H1 (cell line): ENCODE measurements at places on chromosomes 12 and 14. TPM values are rescaled to one million over a fixed set of nuclear protein-coding genes. Genes with fewer than 3 reads are reported as not detected.

The CCDC197 gene
- total RNA-seq: not detected in 2 replicates

The LRRK2 gene
- 0.13 and 0.19 TPM in 2 replicates for total RNA-seq

DNA sequence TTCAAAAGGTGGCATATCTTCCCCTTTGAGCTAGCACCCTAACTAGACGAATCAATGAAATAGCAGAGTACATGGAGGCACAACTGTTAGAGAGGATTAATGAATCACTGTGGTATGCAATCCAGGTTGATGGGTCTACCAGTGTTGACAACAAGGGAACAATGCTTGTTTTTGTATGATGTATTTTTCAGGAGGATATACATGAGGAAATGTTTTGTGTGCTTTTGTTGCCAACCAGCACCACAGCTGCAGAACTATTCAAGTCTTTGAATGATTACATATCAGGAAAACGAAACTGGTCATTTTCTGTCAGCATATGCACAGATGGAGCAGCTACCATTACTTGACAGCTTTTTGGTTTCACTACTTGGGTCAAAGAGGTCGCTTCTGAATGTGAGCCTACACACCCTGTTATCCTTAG, 142.6 kb downstream of the GPHN start:
- no peaks in the 10 kb centered on the region for H3K36me3 ChIP-seq
- H3K27me3 ChIP-seq: no peaks in the 10 kb centered on the region
- H3K4me3 ChIP-seq: no peak overlapping the region
- no peak overlapping the region for H3K27ac ChIP-seq

GRCh38 chr12:64304571-64304970, 82.5 kb upstream of the KICS2 start:
- H3K4me3 ChIP-seq: no peak overlapping the region
- H3K27me3 ChIP-seq: no peaks in the 10 kb centered on the region
- H3K27ac ChIP-seq: no peak overlapping the region
- H3K4me1 ChIP-seq: no peaks in the 10 kb centered on the region

The NCAPD2 gene
- 129 and 132 TPM in 2 replicates for total RNA-seq

The CIT gene
- total RNA-seq: 50.1 and 60.9 TPM in 2 replicates

GRCh38 chr12:22318108-22318737, 16.3 kb downstream of the ST8SIA1 start:
- H3K27ac ChIP-seq: no peak overlapping the region
- H3K4me3 ChIP-seq: no peak overlapping the region
- peaks cover 2% of the 10 kb centered on the region; the same call in 1 of the 2 replicates for H3K4me1 ChIP-seq
- DNase-seq: no peak

- H3K27ac ChIP-seq: no peak overlapping the region
- no peaks in the 10 kb centered on the region for H3K27me3 ChIP-seq
- H3K4me1 ChIP-seq: no peaks in the 10 kb centered on the region
- peak; percentile 23 for DNase-seq
Measured at GRCh38 chr14:55085060-55085660, 33.7 kb downstream of the MAPK1IP1L start.

DNA sequence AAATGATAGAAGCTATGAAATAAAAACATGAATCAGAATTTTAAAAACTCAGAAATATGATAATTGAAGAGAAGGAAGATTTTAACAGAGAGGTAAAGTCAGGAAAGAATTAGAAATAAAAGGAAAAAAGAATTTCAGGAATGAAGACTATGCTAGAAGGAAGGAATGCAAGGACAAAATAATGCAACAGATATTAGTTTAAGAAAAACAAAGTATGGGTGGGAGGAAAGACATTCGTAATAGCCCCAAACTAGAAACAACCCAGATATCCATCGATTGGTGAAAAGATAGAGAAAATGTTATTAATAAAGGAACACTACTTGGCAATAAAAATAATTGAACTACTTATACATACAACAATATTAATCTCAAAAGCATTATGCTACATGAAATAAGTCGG, 129.6 kb downstream of the AKAP6 start:
- H3K4me3 ChIP-seq: no peak overlapping the region
- DNase-seq: no peak
- no peaks in the 10 kb centered on the region for H3K36me3 ChIP-seq
- H3K27ac ChIP-seq: no peak overlapping the region
- no peaks in the 10 kb centered on the region for H3K27me3 ChIP-seq

- no peaks in the 10 kb centered on the region; the same call in 1 of the 2 replicates for H3K36me3 ChIP-seq
- no peak overlapping the region for H3K4me3 ChIP-seq
- H3K27ac ChIP-seq: no peak overlapping the region
Measured at GRCh38 chr12:124538194-124539082, 29.0 kb downstream of the NCOR2 start.

The SLC16A7 gene
- 2.9 and 4.3 TPM in 2 replicates for total RNA-seq

- no peak overlapping the region for H3K27ac ChIP-seq
- no peaks in the 10 kb centered on the region for H3K27me3 ChIP-seq
- DNase-seq: no peak
- H3K36me3 ChIP-seq: no peaks in the 10 kb centered on the region
Measured at GRCh38 chr12:124751654-124752355, 111.9 kb downstream of the SCARB1 start.

DNA sequence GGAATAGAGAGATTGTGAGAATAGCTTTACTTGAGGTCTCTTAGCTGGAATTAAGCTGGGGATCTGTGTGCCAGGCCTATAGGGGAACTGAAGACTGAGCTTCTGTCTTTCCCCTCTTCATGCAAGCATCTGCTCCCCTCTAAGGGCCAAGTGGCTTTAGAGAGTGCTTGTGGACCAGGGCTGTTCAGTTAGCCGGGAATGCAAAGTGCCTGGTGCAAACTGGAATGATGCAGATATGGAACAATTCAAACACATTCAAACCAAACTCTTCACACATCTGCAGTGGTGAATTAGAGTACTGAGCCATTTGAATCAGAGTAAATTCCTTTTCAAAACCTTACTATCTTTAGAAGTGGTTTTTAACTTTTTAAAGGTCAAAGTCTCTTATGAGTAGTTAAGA, 99.0 kb downstream of the LIN7A start:
- no peaks in the 10 kb centered on the region for H3K4me1 ChIP-seq
- no peak for DNase-seq
- H3K27ac ChIP-seq: no peak overlapping the region
- H3K36me3 ChIP-seq: no peaks in the 10 kb centered on the region
- H3K27me3 ChIP-seq: no peaks in the 10 kb centered on the region
- no peak overlapping the region for H3K4me3 ChIP-seq

The LALBA gene
- not detected in 2 replicates for total RNA-seq

The LAG3 gene
- 2.8 and 3.1 TPM in 2 replicates for total RNA-seq

- H3K36me3 ChIP-seq: no peaks in the 10 kb centered on the region
- no peaks in the 10 kb centered on the region for H3K4me1 ChIP-seq
- DNase-seq: no peak
- H3K27me3 ChIP-seq: no peaks in the 10 kb centered on the region
- no peak overlapping the region for H3K27ac ChIP-seq
Measured at GRCh38 chr12:70557583-70558191, 79.5 kb downstream of the PTPRB start.

DNA sequence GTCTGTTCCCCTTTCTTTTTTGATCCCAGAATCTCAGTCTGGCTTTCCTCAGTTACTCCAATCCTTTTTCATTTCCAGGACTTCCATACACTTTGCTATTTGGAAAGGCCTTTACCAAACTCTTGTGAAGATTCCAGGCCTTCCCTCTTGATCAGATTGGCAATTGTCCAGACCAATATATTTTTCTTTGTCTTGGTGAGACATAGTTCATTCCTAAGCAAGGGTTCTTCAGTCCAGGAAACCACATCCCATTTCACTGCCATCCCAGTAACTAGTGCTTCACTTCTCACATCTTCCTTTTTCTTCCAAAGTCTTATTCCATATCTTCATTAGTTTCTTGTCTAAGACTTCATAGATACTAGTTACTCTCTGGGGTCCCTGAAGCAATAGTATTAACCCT, 2.1 kb upstream of the PTPRQ start:
- no peaks in the 10 kb centered on the region for H3K36me3 ChIP-seq
- no peaks in the 10 kb centered on the region for H3K27me3 ChIP-seq
- H3K4me3 ChIP-seq: no peak overlapping the region

The KRT5 gene
- not detected in 2 replicates for total RNA-seq

DNA sequence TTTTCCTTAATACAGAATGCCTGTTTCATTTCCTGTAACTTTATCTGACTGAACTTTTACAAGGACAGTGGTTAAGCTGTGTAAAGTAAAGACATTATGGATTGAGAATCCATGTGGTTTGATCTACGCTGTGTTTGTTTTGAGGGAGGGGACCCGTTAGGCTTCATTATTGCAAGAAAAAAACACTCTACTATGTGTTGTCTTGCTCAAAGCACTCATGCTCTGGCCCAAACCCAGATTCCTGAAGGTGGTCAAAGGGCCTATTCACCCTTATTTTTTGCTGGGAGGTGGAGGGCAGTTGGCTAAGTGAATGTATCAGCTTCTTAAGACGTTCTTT, 11.9 kb downstream of the RNF10 start:
- H3K27me3 ChIP-seq: no peaks in the 10 kb centered on the region
- peaks cover 13% of the 10 kb centered on the region; the same call in 1 of the 2 replicates for H3K36me3 ChIP-seq
- H3K4me1 ChIP-seq: no peaks in the 10 kb centered on the region
- DNase-seq: no peak

The NPFF gene
- 0.80 TPM in 1 of 2 replicates, not detected in the other for total RNA-seq

DNA sequence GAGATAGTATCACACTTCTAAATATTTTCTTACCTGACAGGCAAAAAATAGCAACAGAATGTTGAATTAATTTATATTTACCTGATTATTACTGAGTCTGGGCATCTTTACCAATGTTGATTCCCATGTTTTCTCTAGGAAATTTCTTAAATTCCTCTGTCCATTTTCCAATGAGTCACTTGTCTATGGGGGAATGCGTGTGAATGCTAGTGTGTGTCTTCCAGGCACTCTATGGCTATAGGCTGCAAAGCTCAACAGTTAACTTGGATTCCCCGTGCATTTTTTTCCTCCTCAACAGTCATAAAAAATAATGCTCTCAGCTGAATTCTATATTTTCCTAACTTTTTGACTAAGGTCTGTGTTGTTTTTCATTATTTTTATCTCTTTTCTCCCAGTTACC, 1385.8 kb upstream of the FLRT2 start:
- no peaks in the 10 kb centered on the region for H3K36me3 ChIP-seq
- no peak for DNase-seq
- no peaks in the 10 kb centered on the region for H3K27me3 ChIP-seq
- no peak overlapping the region for H3K27ac ChIP-seq

DNA sequence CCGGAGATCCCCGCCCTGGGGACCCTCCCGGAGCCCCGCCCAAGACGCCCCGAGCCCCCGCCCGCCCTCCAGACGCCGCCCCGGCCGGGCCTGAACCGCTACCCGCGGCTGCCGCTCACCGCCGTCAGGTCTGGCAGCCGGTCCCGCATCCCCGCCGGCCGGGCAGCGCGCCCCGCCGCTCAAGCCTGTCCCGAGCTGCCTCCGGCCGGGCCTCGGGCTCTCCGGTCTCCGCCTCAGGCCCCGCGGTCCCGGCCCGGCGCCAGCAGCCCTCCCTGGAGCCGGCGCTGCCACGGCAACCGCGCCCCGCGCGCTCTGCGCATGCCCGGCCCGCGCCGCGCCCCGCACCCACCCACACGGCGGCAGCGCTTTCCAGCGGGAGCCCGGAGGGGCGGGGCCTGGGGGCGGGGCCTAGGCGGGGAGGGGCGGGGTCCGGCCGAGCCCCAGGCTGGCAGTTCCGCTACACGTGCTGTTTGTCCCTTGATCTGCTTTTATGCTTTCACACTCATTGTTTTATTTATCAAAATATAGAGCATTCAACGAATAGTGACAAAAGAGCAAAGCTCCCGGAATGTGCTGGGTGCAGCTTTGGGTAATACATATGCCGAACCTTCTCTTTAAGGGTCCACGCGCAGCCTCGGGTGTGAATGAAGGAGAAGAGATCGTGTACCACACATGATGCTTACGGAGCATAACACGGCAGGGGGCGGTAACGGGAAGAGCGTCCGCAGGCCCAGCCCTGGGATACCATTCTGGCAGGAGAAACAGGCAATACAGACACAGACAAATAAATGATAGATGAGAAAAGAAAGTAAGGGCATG, at the start of gene STX2:
Gene STX2 (minus strand): TSS at position 300 of the 819 bp plus-strand sequence. CDS start 151 bp downstream, at position 149.
- H3K27me3 ChIP-seq: peaks cover 7% of the 10 kb centered on the region
- no peak for DNase-seq
- no peaks in the 10 kb centered on the region; the same call in 1 of the 2 replicates for H3K36me3 ChIP-seq
- H3K4me3 ChIP-seq: peak within 1 kb of the TSS; percentile 58
- peaks cover 12% of the 10 kb centered on the region for H3K4me1 ChIP-seq

The KCNH3 gene
- 0.24 and 0.36 TPM in 2 replicates for total RNA-seq

DNA sequence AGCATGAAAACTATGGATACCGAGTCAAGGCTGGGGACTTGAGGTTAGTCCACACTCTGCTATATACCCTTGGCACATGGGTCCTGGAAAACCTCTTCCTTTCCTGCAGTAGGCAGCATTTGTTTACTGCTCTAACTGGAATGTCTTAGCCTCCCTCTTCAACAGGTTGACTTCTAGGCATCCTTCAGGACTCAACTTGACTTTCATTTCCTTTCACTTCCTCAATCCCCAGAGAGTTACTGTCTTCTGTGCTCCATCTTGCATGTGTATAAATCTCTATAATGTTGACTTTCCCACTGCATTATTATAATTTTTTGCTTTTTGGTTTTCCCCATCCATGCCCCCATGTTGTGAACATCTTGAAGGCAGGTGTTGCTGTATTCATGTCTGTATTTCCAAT, 107.9 kb downstream of the VRK1 start:
- no peaks in the 10 kb centered on the region for H3K36me3 ChIP-seq
- no peak overlapping the region for H3K4me3 ChIP-seq
- H3K4me1 ChIP-seq: peaks cover 4% of the 10 kb centered on the region; the same call in 1 of the 2 replicates
- DNase-seq: no peak
- no peak overlapping the region for H3K27ac ChIP-seq

DNA sequence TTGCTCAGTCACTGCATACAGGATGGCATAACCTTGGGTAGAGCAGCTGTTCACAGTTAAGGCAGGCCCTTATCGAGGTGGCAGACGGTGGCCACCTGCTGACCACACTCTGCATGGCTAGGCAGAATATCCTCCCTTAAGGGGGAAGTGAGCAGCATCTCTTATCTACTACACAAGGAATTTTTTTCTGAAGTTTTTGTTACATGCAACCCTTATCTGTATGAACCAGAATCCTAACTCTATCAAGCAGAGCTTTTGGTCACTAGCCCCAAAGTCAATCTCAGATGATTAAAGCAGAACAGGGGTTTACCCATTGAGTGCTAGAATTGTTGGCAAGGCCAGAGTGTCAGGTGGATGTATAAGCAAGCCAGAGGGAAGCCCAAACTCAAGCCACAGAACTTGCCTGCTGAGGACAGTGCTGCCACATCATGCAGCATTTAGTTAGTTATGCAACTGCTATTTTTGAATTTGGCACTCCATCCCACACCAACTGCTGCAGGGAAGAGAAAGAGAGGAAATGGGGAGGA, 192.8 kb downstream of the TBX5 start:
- peaks cover 1% of the 10 kb centered on the region for H3K27me3 ChIP-seq
- H3K4me1 ChIP-seq: no peaks in the 10 kb centered on the region
- no peak overlapping the region for H3K27ac ChIP-seq
- DNase-seq: no peak
- no peak overlapping the region for H3K4me3 ChIP-seq

DNA sequence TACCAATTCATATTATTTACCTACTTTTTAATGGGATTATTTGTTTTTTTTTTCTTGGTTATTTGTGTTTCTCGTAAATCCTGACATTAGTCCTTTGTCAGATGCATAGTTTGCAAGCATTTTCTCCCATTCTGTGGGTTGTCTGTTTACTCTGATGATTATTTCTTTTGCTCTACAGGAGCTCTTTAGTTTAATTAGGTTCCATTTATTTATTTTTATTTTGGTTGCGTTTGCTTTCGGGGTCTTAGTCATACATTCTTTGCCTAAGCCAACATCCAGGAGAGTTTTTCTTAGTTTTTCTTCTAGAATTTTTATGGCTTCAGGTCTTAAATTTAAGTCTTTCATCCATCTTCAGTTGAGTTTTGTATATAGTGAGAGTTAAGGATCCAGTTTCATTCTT, 289.9 kb downstream of the AKAP6 start:
- H3K36me3 ChIP-seq: no peaks in the 10 kb centered on the region
- H3K4me3 ChIP-seq: no peak overlapping the region
- no peak for DNase-seq

The TMCC3 gene
- 3.2 and 4.1 TPM in 2 replicates for total RNA-seq
